ENCODE measurements at places on chromosomes 11 and 22. TPM values are rescaled to one million over a fixed set of nuclear protein-coding genes. Genes with fewer than 3 reads are reported as not detected.

The CBLIF gene
- total RNA-seq, result not detected

The CRYBB2 gene
- total RNA-seq, result not detected

The TRPC6 gene
- not detected for total RNA-seq

The TSSK2 gene
- not detected for total RNA-seq

The CASP12 gene
- total RNA-seq, result not detected

The OR4S2 gene
- total RNA-seq, result not detected

The VPREB1 gene
- not detected for total RNA-seq

The PMM1 gene
- total RNA-seq, result 13.0 TPM

The PHLDB1 gene
- 1.3 TPM for total RNA-seq

The KIF18A gene
- total RNA-seq, result 4.4 TPM

The CDC42EP1 gene
- not detected for total RNA-seq

The ART5 gene
- not detected for total RNA-seq

The GPHA2 gene
- total RNA-seq, result 0.33 TPM

The DDX10 gene
- 37.7 TPM for total RNA-seq

The PHETA2 gene
- total RNA-seq, result 2.7 TPM

The MIOX gene
- 0.15 TPM for total RNA-seq

The CYTH4 gene
- 40.3 TPM for total RNA-seq

The HSPB2 gene
- not detected for total RNA-seq

The GTSE1 gene
- total RNA-seq, result 0.95 TPM

The SPON1 gene
- not detected for total RNA-seq

The OOSP1 gene
- not detected for total RNA-seq

The OR5AS1 gene
- not detected for total RNA-seq

The DEFB131B gene
- total RNA-seq, result not detected

The GALNT18 gene
- not detected for total RNA-seq

The TMEM184B gene
- 17.4 TPM for total RNA-seq

The ROBO3 gene
- total RNA-seq, result 1.0 TPM

The OSBP2 gene
- 0.56 TPM for total RNA-seq

The LGALS12 gene
- total RNA-seq, result not detected

The PLAAT2 gene
- not detected for total RNA-seq

The OR6A2 gene
- total RNA-seq, result 0.20 TPM

The SLC17A6 gene
- not detected for total RNA-seq

The EXT2 gene
- 22.1 TPM for total RNA-seq
